Naive B cell (primary cell): ENCODE measurements at places on chromosomes 4 and X.
A peak's percentile ranks its signal among the peaks of the same experiment; 100 is the strongest.

GRCh38 chrX:20011608-20012007, 20.7 kb upstream of the BCLAF3 start:
- H3K27ac ChIP-seq, result no peak overlapping the region
- peaks cover 12% of the 10 kb centered on the region for H3K4me1 ChIP-seq
- peaks cover 18% of the 10 kb centered on the region for H3K36me3 ChIP-seq
- H3K27me3 ChIP-seq, result no peaks in the 10 kb centered on the region
- H3K4me3 ChIP-seq, result no peak overlapping the region
- DNase-seq, result no peak

DNA sequence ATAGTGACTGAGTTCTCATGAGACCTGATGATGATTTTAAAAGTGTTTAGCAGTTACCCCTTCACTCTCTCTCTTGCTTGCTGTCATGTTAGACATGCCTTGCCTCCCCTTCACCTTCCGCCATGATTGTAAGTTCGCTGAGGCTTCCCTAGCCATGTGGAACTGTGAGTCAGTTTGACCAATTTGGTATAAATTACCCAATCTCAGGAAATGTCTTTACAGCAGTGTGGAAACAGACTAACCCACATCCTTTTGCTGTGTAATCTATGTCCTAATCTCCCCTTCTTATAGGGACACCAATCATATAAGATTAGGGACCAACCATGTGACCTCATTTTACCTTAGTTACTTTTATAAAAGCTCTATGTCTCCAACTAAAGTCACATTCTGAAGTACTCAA, 677.8 kb downstream of the ADGRL3 start:
- DNase-seq, result no peak
- H3K36me3 ChIP-seq, result no peaks in the 10 kb centered on the region
- no peaks in the 10 kb centered on the region for H3K4me1 ChIP-seq

GRCh38 chrX:97547877-97548578, 664.3 kb downstream of the RPA4 start:
- no peaks in the 10 kb centered on the region for H3K4me1 ChIP-seq
- H3K27ac ChIP-seq, result no peak overlapping the region
- no peak for DNase-seq
- H3K36me3 ChIP-seq, result no peaks in the 10 kb centered on the region
- no peak overlapping the region for H3K4me3 ChIP-seq

GRCh38 chrX:11423362-11423818, 130.2 kb downstream of the AMELX start:
- no peaks in the 10 kb centered on the region for H3K27me3 ChIP-seq
- DNase-seq, result no peak
- H3K27ac ChIP-seq, result no peak overlapping the region
- no peaks in the 10 kb centered on the region for H3K36me3 ChIP-seq
- peaks cover 6% of the 10 kb centered on the region for H3K4me1 ChIP-seq

DNA sequence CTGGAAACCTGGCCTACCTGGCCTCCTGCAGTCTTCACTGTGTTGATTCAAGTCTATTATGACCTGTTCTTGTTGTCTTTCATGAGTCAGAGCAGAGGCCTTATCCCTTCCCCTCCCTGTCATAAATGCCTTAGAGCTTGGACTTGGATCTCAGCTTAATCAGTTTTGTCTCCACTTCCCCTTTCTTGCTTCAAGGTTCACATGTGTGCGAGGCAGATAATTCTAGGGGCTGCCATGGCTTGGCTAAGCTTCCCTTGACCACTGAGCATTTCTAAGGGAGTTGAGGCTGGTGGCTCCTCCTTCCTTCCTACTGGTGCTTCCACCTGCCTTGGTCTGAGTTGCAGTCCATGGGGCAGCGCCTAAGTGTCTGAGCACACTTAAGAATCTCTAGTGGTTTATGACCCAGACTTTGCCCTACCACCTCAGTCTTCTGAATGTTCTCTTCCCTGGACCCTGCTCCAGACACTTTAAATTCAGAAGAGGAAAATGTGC, 1.7 kb upstream of the HEPH start:
- H3K4me3 ChIP-seq, result no peak overlapping the region
- H3K36me3 ChIP-seq, result no peaks in the 10 kb centered on the region
- H3K4me1 ChIP-seq, result no peaks in the 10 kb centered on the region

DNA sequence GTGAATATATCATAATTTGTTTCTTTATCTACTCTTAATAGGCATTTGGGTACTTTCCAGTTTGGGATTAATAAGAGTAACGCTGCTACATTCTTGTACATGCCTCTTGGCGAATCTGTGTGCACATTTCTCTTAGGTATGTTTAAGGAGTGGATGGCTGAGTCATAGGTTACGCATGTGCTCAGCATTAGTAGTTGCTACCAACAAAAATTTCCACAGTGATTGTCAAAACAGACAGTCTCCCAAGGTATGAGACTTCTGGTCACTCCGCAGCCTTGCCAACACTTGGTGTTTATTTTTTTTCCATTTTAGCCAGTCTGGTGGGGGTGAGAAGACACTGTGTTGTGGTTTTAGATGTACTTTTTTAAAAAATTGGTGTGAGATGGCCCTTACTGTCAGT, 44.6 kb downstream of the FGFBP1 start:
- H3K27ac ChIP-seq, result no peak overlapping the region
- no peaks in the 10 kb centered on the region for H3K36me3 ChIP-seq
- H3K4me3 ChIP-seq, result no peak overlapping the region

GRCh38 chr4:55768291-55768690, 51.3 kb upstream of the EXOC1L start:
- H3K36me3 ChIP-seq, result no peaks in the 10 kb centered on the region
- no peak for DNase-seq
- peaks cover 8% of the 10 kb centered on the region for H3K27me3 ChIP-seq
- H3K27ac ChIP-seq, result no peak overlapping the region
- H3K4me1 ChIP-seq, result no peaks in the 10 kb centered on the region

GRCh38 chr4:120004054-120004453, 62.6 kb downstream of the MAD2L1 start:
- H3K4me3 ChIP-seq, result no peak overlapping the region
- no peaks in the 10 kb centered on the region for H3K4me1 ChIP-seq
- H3K36me3 ChIP-seq, result no peaks in the 10 kb centered on the region
- H3K27me3 ChIP-seq, result no peaks in the 10 kb centered on the region

DNA sequence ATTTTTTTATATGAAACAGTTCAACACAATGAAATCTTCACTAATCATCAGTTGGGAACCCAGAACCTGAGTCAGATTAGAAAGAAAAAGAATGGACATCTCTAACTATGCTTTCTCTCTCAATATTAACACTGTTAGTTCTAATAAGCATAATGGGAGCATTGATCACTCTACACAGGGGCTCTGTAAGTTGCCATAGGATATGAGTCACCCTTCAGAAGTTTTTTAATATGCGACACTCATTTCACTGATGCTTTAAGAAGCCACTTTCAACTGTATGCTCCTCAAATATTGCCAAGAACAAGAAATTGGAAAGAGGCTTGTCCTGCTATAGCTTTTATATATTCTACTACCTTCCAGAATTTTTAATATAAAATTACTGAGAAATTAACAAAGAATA, 187.0 kb downstream of the AASDH start:
- no peak overlapping the region for H3K27ac ChIP-seq
- no peaks in the 10 kb centered on the region for H3K4me1 ChIP-seq
- no peaks in the 10 kb centered on the region for H3K36me3 ChIP-seq
- no peaks in the 10 kb centered on the region for H3K27me3 ChIP-seq

- H3K27me3 ChIP-seq, result peaks cover 8% of the 10 kb centered on the region
- no peak overlapping the region for H3K27ac ChIP-seq
- H3K4me1 ChIP-seq, result peaks cover 8% of the 10 kb centered on the region
- peak; percentile 2 for DNase-seq
- no peaks in the 10 kb centered on the region for H3K36me3 ChIP-seq
Observed at GRCh38 chr4:183765251-183765911, 106.3 kb downstream of the TRAPPC11 start.

DNA sequence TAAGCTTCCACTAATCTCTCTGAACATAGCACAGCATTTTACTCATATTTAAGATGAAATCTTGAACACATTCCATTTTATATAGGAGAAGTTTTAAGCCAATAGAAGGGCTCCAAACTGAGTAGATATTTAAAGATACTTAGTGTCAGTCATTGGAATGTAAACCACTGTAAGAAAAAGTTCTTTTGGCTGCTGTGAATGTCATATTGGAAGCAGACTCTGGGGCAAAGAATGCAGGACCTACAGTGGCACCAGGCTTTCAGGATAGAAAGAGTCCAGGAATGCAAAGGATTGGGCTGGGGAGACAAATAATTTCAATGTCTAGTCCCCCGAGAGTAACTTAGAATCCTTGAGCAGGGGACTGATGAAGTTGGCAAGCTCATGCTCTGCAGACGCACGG, 1047.7 kb downstream of the STIM2 start:
- DNase-seq, result no peak
- H3K36me3 ChIP-seq, result no peaks in the 10 kb centered on the region
- no peaks in the 10 kb centered on the region for H3K4me1 ChIP-seq
- H3K27me3 ChIP-seq, result no peaks in the 10 kb centered on the region
- H3K4me3 ChIP-seq, result no peak overlapping the region

GRCh38 chr4:73407227-73407673, 3.2 kb downstream of the ALB start:
- no peaks in the 10 kb centered on the region for H3K4me1 ChIP-seq
- no peak overlapping the region for H3K27ac ChIP-seq
- H3K36me3 ChIP-seq, result no peaks in the 10 kb centered on the region

DNA sequence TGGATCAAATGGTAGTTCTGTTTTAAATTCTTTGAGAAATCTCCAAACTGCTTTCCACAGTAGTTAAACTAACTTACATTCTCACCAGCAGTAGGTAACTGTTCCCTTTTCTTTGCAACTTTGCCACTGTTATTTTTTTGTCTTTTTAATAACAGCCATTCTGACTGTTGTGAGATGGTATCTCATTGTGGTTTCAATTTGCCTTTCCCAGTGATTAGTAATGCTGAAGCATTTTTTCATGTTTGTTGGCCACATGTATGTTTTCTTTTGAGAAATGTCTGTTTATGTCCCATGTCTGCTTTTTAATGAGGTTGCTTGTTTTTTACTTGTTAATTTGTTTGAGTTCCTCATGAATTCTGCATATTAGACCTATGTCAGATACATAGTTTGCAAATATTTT, 198.8 kb downstream of the RAB28 start:
- no peak overlapping the region for H3K27ac ChIP-seq
- no peak for DNase-seq
- H3K4me3 ChIP-seq, result no peak overlapping the region
- H3K4me1 ChIP-seq, result no peaks in the 10 kb centered on the region
- H3K27me3 ChIP-seq, result no peaks in the 10 kb centered on the region

- no peaks in the 10 kb centered on the region for H3K36me3 ChIP-seq
- H3K4me3 ChIP-seq, result peak overlapping the region; percentile 85
- H3K27ac ChIP-seq, result peak overlapping the region; percentile 40
- H3K4me1 ChIP-seq, result peaks cover 36% of the 10 kb centered on the region
Observed at GRCh38 chrX:13690836-13691235, 1.9 kb downstream of the RAB9A start.

DNA sequence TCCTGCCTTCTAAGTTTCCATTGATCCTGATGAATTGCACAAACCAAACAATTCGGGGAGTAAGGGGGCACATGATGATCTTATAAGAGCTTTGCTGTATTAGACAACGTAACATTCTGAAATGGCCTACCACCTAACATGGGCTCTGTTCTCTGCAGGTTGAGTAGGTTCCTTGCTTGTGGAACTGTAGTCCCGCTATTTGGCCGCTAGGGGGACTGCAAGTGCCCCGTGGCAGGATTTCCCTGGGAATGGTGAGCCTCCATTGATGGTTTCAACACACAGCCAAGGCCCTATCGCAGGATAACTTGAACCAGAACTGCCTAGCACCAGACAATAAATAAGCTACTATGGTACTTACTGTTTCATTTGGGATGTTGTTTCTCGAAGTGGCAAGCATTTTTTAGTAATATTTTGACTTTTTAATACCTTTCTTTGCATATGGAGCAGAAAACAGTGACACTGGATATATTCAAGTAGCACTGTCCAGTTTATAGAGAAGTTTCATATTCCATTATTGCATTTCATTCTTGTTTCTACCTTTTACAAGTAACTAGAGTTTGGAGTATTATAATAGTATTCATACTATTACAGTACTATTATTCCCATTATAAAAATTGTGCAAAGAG, 11.9 kb downstream of the AR start:
- no peak overlapping the region for H3K4me3 ChIP-seq
- H3K4me1 ChIP-seq, result no peaks in the 10 kb centered on the region
- DNase-seq, result no peak

- no peaks in the 10 kb centered on the region for H3K27me3 ChIP-seq
- H3K4me1 ChIP-seq, result no peaks in the 10 kb centered on the region
Observed at GRCh38 chr4:100933628-100934027, 413.7 kb downstream of the PPP3CA start.

DNA sequence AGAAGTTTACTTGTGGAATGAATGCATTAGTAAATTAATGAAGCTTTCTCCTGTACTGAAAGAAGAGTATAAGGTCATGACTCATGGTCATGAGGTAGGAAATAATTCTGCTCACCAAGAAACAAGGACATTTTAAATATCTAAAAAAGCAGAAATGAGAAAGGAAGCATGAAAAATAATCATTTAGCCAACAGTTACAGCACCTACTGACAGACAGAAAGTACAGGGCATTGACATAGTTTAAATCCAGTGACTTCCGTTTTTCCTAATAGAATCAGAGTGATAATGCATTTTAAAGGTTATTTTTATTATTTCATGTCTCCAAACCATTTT, 30.5 kb upstream of the ACSL1 start:
- H3K27ac ChIP-seq, result peak overlapping the region; percentile 19
- no peaks in the 10 kb centered on the region for H3K36me3 ChIP-seq
- no peaks in the 10 kb centered on the region for H3K27me3 ChIP-seq
- DNase-seq, result peak; percentile 31
- H3K4me3 ChIP-seq, result no peak overlapping the region
- peaks cover 37% of the 10 kb centered on the region for H3K4me1 ChIP-seq

GRCh38 chr4:87707279-87707918, 57.3 kb downstream of the DMP1 start:
- H3K4me3 ChIP-seq, result no peak overlapping the region
- DNase-seq, result no peak
- no peaks in the 10 kb centered on the region for H3K36me3 ChIP-seq
- peaks cover 17% of the 10 kb centered on the region for H3K27me3 ChIP-seq
- H3K27ac ChIP-seq, result no peak overlapping the region

GRCh38 chr4:634599-634985, 9.2 kb downstream of the PDE6B start:
- no peak overlapping the region for H3K4me3 ChIP-seq
- H3K27ac ChIP-seq, result no peak overlapping the region
- H3K36me3 ChIP-seq, result peaks cover 9% of the 10 kb centered on the region
- no peaks in the 10 kb centered on the region for H3K4me1 ChIP-seq

- no peaks in the 10 kb centered on the region for H3K36me3 ChIP-seq
- H3K4me1 ChIP-seq, result no peaks in the 10 kb centered on the region
- H3K4me3 ChIP-seq, result no peak overlapping the region
- no peak for DNase-seq
Observed at GRCh38 chrX:31932769-31933168, 860.9 kb upstream of the FTHL17 start.

GRCh38 chrX:69082055-69082752, 83.0 kb downstream of the PJA1 start:
- no peak for DNase-seq
- no peaks in the 10 kb centered on the region for H3K36me3 ChIP-seq
- H3K4me3 ChIP-seq, result no peak overlapping the region

DNA sequence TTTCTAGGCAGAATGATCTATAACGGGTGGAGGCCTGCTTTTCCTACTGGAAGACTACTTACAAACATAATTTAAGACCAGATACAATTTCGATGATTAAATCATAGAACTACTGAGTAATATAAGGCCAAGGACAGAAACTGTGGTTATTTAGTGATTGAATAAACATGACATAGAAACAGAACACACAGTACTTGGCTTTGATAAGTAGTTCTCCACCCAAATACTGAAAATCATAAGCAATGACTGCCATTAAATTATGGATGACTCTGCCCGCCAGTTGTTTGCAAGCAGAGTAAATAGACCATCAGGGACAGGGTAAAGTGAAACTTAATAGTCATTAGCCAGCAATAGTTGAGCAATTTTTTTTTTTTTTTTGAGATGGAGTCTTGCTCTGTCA, 17.2 kb upstream of the SMIM14 start:
- no peak overlapping the region for H3K4me3 ChIP-seq
- no peak for DNase-seq
- no peaks in the 10 kb centered on the region for H3K27me3 ChIP-seq
- H3K27ac ChIP-seq, result no peak overlapping the region
